Activated CD4-positive, alpha-beta T cell treated with anti-CD3 and anti-CD28 coated beads for 36 hours (primary cell): ENCODE measurements at places on chromosomes 3 and 15. TPM values are rescaled to one million over a fixed set of nuclear protein-coding genes. Genes with fewer than 3 reads are reported as not detected.

- no peak overlapping the region for H3K4me3 ChIP-seq
- no peaks in the 10 kb centered on the region for H3K27me3 ChIP-seq
- no peak overlapping the region for H3K27ac ChIP-seq
- H3K4me1 ChIP-seq, result no peaks in the 10 kb centered on the region
- no peaks in the 10 kb centered on the region for H3K36me3 ChIP-seq
These were observed 138.8 kb downstream of the ZBBX start for GRCh38 chr3:167241048-167241845.

GRCh38 chr3:57796261-57796660 lies 40.2 kb downstream of the SLMAP start:
- peaks cover 2% of the 10 kb centered on the region for H3K36me3 ChIP-seq
- H3K27me3 ChIP-seq, result no peaks in the 10 kb centered on the region
- DNase-seq, result no peak
- H3K4me3 ChIP-seq, result no peak overlapping the region

DNA sequence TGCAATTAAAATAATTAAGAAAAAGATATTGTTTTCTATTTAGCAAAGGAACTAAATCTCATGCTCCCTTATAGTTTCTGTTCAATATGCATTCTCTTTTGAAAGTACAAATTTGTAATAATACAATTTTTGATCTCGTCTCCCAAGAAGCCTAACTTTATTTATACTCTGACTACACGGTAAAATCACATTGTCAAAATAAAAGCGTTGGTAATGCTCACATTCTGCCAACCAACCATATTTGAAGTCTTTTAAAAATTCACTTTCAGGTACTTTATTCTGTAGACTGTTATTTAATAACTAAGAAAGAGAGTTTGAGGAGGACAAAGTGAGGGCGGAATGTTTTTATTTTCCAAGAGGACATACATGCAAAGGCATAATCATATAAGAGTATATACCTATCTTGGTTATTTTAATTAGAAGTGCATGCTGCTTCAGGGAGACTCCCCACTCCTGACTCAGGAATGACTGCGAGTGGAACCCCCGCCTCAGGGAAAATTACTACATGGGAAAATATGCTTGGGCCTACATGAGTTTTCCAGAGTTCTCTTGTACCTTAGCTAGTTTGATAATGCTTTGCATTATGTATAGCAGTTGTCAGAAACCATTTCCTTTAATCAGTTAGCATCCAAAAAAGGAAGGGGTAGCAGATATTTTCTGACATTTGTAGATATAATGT lies 19.3 kb downstream of the MBNL1 start:
- H3K36me3 ChIP-seq, result peaks cover 10% of the 10 kb centered on the region
- peaks cover 81% of the 10 kb centered on the region for H3K4me1 ChIP-seq
- no peaks in the 10 kb centered on the region for H3K27me3 ChIP-seq
- H3K4me3 ChIP-seq, result peak overlapping the region; percentile 25
- no peak for DNase-seq
- peak overlapping the region; percentile 60 for H3K27ac ChIP-seq

DNA sequence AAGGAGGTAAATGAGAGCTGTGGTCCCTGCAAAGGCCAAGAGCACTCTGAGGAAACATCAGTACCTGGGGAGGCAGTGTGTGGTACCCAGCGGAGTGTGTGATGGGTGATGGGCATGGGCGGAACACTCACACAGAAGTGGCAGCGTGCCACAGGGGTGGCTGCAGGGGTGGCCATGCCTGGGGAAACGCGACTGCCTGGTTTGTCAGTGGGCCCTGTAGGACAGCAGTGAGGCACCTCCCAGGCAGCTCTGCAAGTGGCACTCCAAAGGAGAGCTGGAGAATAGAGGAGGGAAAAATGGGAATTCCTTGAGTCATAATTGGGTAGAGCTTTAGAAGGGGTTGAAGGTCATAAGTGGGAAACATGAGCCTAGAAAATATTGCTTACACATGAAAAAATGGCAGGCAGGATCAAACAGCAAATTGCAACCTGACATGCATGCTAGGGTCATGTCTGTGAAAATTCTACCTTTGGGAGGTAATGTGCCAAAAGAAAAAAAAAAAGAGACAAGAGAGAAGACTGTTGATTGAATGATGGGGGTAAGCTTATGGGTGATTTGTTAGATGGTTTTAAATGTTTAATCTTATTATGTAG lies 138.4 kb downstream of the RPLP1 start:
- no peaks in the 10 kb centered on the region for H3K27me3 ChIP-seq
- no peak overlapping the region for H3K27ac ChIP-seq
- no peak for DNase-seq
- H3K4me3 ChIP-seq, result no peak overlapping the region
- H3K36me3 ChIP-seq, result no peaks in the 10 kb centered on the region
- H3K4me1 ChIP-seq, result peaks cover 10% of the 10 kb centered on the region

GRCh38 chr3:7546253-7546652 lies 685.3 kb downstream of the GRM7 start:
- no peak for DNase-seq
- peaks cover 2% of the 10 kb centered on the region for H3K27me3 ChIP-seq
- H3K36me3 ChIP-seq, result no peaks in the 10 kb centered on the region

- no peak overlapping the region for H3K4me3 ChIP-seq
- H3K27me3 ChIP-seq, result peaks cover 4% of the 10 kb centered on the region
- H3K4me1 ChIP-seq, result no peaks in the 10 kb centered on the region
- no peak overlapping the region for H3K27ac ChIP-seq
These were observed 132.3 kb downstream of the LRRK1 start for GRCh38 chr15:101051291-101052030.

- H3K36me3 ChIP-seq, result no peaks in the 10 kb centered on the region
- DNase-seq, result no peak
These were observed 3.5 kb upstream of the MNS1 start for GRCh38 chr15:56468401-56468800.

DNA sequence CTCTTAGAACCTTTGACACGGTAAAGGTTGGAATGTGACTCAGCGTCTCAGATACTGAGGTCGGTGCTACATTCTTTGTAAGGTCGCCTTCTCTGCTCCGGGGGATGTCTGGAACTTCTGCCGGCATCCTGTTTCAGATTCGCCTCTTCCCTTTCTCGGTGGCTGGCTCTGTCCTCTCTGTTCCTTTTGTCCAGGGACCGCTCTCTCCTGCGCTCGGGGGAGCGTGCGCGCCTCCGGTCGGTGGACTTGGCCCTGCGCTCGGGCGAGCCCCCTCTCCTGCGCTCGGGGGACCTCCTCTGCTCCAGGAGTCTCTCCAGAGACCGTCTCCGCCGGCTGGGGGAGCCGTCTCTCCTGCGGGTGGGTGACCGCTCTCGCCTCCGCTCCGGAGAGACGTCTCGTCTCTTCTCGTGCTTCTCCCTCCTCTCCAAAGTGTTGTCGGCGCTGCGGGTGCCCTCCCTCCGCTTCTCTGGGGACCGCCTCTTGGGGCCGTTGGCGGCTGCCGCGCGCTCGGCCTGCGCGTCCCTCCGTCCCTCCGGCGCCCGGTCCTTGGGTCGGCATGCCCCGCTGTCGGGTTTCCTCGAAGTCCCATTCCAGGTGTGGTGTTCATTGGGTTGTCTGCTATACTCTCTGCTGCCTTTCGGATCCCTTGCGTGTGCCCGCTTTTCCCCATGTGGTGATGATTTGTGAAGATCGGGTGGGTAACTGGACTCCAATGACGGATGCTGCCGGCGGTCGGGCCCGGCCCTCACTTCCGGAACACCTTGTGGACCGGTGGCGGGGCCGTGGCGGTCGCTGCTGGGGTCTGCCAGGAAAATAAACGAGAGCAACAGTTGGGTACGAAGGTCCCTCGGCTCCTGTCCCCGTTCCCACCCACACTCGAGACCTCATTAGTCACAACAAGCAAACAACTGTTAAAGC lies 668.8 kb upstream of the ADAMTS9 start:
- peak; percentile 3 for DNase-seq
- no peak overlapping the region for H3K4me3 ChIP-seq

DNA sequence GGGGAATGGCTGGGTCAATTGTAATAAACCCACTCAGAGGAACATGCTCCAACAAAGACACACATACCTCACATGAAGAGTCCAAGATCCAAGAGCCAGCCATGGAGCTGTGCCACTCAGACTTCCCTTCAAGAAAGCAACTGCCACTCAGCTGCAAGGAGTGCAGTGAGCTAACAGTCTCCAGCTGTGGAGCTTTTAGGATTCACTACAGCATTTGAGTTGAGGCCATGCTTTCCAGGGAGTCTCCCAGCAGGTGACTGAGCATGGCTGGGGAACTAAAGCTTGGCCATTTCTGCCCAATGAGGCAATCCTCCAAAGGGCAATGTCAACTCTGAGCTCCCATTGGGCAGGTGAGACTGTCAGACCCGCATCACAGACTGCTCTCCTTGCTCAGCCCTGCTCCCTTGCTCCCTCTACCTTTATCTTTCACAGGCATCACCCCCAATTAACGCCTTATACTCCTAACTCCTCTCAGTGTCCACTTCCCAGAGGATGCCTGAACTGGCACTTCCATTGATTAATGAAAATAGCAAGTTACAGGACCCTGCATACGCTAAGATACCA lies 165.3 kb upstream of the CTNNB1 start:
- H3K4me1 ChIP-seq, result no peaks in the 10 kb centered on the region
- DNase-seq, result no peak
- no peak overlapping the region for H3K27ac ChIP-seq
- no peak overlapping the region for H3K4me3 ChIP-seq
- H3K36me3 ChIP-seq, result no peaks in the 10 kb centered on the region

GRCh38 chr3:176193032-176193730 lies 1004.1 kb downstream of the TBL1XR1 start:
- no peaks in the 10 kb centered on the region for H3K4me1 ChIP-seq
- H3K36me3 ChIP-seq, result no peaks in the 10 kb centered on the region
- no peaks in the 10 kb centered on the region for H3K27me3 ChIP-seq
- no peak for DNase-seq
- no peak overlapping the region for H3K27ac ChIP-seq
- H3K4me3 ChIP-seq, result no peak overlapping the region

- H3K27ac ChIP-seq, result no peak overlapping the region
- H3K27me3 ChIP-seq, result no peaks in the 10 kb centered on the region
- H3K36me3 ChIP-seq, result peaks cover 6% of the 10 kb centered on the region
- DNase-seq, result no peak
These were observed 62.7 kb upstream of the GK5 start for GRCh38 chr3:142287866-142288638.

- peaks cover 17% of the 10 kb centered on the region for H3K36me3 ChIP-seq
- no peaks in the 10 kb centered on the region for H3K27me3 ChIP-seq
- peaks cover 59% of the 10 kb centered on the region for H3K4me1 ChIP-seq
- peak; percentile 61 for DNase-seq
- H3K4me3 ChIP-seq, result peak overlapping the region; percentile 89
These were observed 1.2 kb downstream of the SIDT1 start for GRCh38 chr3:113533534-113533892.

DNA sequence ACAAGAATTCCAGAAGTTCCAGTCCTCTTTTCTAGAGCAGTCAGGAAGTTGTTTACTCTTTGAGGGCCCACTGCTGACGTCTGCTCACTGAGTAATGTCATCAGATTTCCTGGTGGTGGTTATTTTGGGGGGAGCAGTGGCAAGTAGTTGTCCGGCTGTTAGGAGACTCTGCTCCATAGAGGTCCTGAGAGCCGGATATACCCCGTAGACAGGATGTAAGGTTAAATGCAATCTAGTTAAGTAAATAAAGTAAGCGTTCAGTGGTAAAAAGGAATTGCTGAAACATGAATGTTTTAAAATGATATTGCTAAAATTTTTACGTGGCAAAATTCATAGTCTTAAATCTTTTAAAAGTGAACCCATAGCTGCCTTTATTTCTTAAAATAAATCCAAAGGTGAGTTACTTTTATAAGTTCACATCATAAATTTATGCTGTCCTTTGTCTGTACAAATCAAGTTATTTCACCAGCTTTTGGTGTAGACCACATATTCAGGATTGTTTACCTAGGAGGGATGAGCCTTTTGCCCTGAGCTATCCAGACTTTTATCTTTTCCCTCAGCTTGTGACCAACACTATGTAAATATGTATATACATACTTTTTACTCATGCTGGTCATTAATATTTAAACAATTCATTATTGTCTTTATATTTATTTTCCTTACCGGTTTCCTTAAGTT lies 65.8 kb downstream of the PDE8A start:
- H3K4me1 ChIP-seq, result peaks cover 25% of the 10 kb centered on the region
- H3K4me3 ChIP-seq, result no peak overlapping the region
- DNase-seq, result no peak
- H3K27ac ChIP-seq, result no peak overlapping the region

- no peak for DNase-seq
- no peak overlapping the region for H3K4me3 ChIP-seq
- H3K27ac ChIP-seq, result no peak overlapping the region
- no peaks in the 10 kb centered on the region for H3K27me3 ChIP-seq
- no peaks in the 10 kb centered on the region for H3K36me3 ChIP-seq
These were observed 254.2 kb downstream of the TUSC7 start for GRCh38 chr3:116963802-116964201.

GRCh38 chr3:33211444-33211843 lies 7.2 kb downstream of the SUSD5 start:
- no peak overlapping the region for H3K27ac ChIP-seq
- DNase-seq, result no peak
- no peaks in the 10 kb centered on the region for H3K36me3 ChIP-seq

DNA sequence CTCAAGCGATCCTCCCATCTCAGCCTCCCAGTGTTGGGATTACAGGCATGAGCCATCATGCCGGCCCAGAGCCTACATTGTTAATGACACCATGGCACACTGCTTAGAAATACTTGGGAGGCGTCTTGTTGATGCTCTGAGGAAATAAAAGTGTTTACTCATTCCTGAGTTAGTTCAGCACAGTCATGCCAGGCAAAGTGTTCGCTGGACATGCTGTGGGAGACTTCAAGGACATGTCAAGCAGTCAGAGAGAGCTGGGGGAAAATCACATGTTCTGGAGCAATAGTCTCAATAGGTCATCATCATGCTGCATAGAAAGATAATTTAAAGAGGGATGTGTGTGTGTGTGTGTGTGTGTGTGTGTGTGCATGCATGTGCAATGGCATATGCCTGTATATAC lies 37.5 kb downstream of the TTC23 start:
- H3K36me3 ChIP-seq, result no peaks in the 10 kb centered on the region
- H3K4me3 ChIP-seq, result no peak overlapping the region
- H3K27ac ChIP-seq, result no peak overlapping the region
- H3K27me3 ChIP-seq, result no peaks in the 10 kb centered on the region

GRCh38 chr3:49199239-49199899 lies 28.0 kb downstream of the KLHDC8B start:
- H3K27me3 ChIP-seq, result peaks cover 19% of the 10 kb centered on the region
- H3K4me1 ChIP-seq, result no peaks in the 10 kb centered on the region
- H3K36me3 ChIP-seq, result no peaks in the 10 kb centered on the region
- no peak overlapping the region for H3K27ac ChIP-seq

GRCh38 chr3:136699271-136699828 lies 52.8 kb downstream of the STAG1 start:
- H3K4me1 ChIP-seq, result peaks cover 16% of the 10 kb centered on the region
- H3K27me3 ChIP-seq, result no peaks in the 10 kb centered on the region
- H3K36me3 ChIP-seq, result peaks cover 67% of the 10 kb centered on the region
- DNase-seq, result no peak
- no peak overlapping the region for H3K27ac ChIP-seq
- H3K4me3 ChIP-seq, result no peak overlapping the region

- DNase-seq, result no peak
- peaks cover 7% of the 10 kb centered on the region for H3K4me1 ChIP-seq
- H3K27ac ChIP-seq, result no peak overlapping the region
These were observed 27.1 kb downstream of the IL20RB start for GRCh38 chr3:136984837-136985236.

Gene CNTN6
- total RNA-seq, result not detected

Gene KNL1
- 33.5 TPM for total RNA-seq

Gene CGNL1
- not detected for total RNA-seq

Gene SLC2A2
- not detected for total RNA-seq

Gene FBXL2
- not detected for total RNA-seq

Gene TIPIN
- total RNA-seq, result 50.8 TPM

Gene IQCF5
- total RNA-seq, result not detected

Gene CKMT1A
- total RNA-seq, result 0.27 TPM

Gene ICE2
- total RNA-seq, result 72.8 TPM

Gene PLA2G4B
- 6.9 TPM for total RNA-seq

Gene MOBP
- not detected for total RNA-seq
